ENCODE measurements at places on chromosomes 3 and 15. TPM values are rescaled to one million over a fixed set of nuclear protein-coding genes. Genes with fewer than 3 reads are reported as not detected.

The TRIP4 gene
- 12.5 TPM for total RNA-seq

The SLC24A5 gene
- not detected for total RNA-seq

The SH2D7 gene
- total RNA-seq, result not detected

The VWA5B2 gene
- total RNA-seq, result not detected

The CCDC9B gene
- total RNA-seq, result 8.5 TPM

The KY gene
- 4.8 TPM for total RNA-seq

The HYAL3 gene
- total RNA-seq, result 1.8 TPM

The SLC15A2 gene
- total RNA-seq, result 0.13 TPM

The POC1A gene
- 5.7 TPM for total RNA-seq

The AGBL1 gene
- not detected for total RNA-seq

The FAM131A gene
- total RNA-seq, result 13.1 TPM

The CELF6 gene
- total RNA-seq, result 0.39 TPM
